Urinary bladder (tissue), 4 donors: ENCODE measurements at places on chromosomes 5 and 9. TPM values are rescaled to one million over a fixed set of nuclear protein-coding genes. Genes with fewer than 3 reads are reported as not detected.

DNA sequence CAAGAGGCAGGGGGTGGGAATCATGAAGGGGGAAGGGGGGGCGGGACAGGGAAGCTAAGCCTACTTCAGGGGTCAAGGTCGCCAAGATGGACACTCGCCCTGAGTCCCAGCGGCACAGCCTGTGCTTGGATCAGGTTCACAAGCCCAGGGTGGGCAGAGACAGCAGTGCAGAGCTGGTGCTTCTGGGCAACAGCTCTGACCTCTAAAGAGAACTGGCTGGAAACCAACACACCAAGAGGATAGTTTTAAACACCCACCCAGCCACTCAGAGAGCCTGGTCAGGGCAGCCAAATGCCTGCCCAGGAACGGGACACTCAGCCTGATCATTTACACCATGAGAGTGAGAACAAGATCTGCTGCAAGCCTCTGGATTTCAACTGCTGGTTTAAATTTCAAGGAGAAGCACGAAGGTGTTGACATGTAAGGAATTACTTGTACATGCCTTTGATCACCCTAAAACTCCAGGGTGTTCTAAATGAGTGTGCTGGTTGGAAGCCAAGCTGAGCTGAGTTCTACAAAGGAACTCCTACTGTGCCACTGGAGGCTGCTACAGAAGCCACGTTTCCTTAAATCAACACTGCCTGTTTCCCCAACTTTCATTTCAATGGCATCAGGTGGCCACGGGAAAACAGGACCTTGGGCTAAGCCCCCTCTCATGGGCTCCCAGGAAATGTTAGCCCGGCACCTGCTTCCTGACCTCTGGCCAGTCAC lies 91.5 kb downstream of the TTLL11 start:
- no peak for DNase-seq

DNA sequence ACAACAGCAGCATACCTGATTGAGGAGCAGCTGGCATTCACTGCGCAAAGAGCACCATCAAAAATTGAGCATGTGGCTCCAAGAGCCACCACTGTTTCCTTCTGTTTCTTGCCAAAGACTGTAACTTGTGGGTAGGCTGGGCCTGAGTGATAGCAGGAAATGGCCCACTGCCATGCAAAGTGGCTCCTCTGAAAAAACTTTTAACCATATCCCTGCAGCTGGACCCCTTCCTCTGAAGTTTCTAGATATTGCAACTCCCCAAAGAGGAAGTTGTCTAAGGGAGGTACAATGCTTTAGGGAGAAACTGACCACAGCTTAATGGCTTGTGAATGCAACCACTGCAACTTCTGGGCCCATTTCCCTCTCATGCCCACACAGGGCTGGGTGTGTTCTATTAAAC lies 355.4 kb upstream of the PDE4D start:
- DNase-seq, result no peak

DNA sequence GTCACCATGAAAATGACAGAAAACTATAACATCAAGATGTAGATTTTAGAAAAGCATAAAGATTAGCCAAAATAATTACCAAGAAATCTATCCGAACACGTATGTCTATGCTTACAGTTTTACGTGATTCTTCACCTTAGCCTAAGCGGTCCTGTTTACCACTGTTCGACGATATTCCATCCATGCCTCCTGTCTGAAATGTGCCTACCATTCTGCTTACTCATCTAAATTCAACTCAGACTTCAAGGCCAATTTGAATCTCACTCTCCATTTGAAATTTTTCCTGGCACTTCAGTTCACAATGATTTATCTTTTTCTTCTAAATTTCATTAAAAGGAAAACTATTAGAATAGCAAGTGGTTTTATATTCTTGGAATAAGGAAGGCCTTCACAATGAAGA lies 15.4 kb downstream of the ZDHHC21 start:
- no peak for DNase-seq

DNA sequence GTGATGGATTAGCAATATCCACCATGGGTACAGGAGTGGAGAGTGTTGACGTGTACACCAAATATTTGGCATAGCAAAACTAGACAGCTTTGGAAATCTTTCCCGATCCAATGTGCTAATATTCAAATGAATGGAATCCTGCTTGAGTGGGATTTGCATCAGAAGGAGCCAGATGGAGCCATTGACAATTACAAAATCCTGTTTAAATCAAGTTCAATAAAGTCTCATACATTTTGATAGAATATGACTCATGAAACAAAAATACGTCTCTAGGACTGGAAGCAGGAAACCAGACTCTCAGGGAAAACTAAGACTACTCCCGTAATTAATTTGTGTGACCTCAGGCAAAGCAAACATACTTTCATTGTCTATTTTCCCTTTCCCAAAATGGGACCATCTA lies 13.0 kb downstream of the TNC start:
- no peak for DNase-seq

GRCh38 chr9:71895117-71895516 lies 15.9 kb downstream of the ABHD17B start:
- no peak for DNase-seq

DNA sequence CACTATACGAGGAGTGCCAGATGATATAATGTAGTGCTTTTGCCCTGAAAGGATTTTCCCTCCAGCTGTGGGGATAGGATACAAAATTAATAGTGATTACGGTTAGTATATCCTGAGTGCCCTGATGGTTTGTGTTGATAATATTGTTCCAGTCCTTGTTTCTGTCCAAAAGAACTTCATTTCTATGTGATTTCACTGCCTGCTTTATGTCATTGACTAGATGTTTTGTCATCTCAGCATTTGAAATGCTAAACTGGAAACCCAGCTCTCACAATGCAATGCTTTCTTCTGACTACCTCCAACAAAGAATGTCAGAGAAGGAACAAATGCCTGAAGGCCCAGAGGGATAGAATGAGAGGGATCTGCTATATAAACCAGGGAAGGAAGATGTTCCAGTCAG lies 177.8 kb downstream of the NIPBL start:
- DNase-seq, result no peak

DNA sequence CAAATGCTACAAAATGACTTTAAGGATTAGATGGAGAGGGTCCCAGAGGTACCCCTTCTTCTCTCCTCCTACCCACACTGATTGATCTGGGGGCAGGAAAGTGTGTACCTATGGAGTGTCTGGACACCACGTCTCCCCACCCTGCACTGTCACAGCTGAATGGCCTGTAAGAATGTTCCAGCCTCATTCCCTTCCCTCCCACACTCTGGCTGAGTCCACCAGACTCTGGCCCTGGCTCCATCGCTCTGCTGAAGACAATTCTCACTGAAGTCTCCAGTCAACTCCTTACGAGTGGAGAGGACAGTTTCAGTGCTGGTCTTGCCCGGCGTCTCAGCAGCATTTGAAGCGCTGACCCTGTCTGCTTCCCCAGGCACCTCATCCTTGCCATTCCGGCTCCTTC lies 105.8 kb downstream of the TTLL11 start:
- no peak for DNase-seq

GRCh38 chr9:137201205-137201868 lies 796 bp upstream of the TPRN start:
- no peak for DNase-seq

Gene NEURL1B
- total RNA-seq, result 52.4 TPM

Gene TMC1
- 1.9 TPM for total RNA-seq

- DNase-seq, result no peak
Observed at GRCh38 chr5:105931881-105932421, 1738.8 kb downstream of the EFNA5 start.

DNA sequence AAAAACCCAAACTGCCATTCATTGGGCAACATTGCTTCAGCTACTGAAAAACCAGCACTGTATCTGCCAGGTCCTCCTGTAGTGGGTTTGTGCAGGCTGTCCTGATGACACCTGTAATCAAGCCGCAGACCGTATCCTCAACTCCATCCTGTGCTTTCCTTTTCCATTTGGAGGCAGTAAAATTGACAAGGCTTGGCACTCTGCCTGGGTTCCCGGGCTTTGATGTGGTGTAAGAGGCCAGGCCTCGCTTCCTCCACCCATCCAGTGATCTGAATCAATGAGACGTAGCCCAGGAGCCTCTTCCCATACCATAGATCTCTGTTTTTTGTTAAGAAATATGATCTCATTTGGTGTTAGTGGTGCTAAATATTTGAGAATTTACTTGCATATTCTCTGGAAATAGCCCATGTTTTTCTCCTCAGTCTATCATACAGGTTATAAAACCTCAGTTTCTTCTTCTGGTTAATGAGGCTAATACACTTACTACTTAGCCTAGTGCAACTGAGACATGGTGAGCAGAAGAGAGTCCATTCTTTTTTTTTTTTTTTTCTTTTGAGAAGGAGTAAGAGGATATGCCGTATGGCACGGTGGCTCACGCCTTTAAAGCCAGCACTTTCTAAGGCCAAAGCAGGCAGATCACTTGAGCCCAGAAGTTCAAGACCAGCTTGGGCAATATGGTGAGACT lies 34.8 kb downstream of the LSM11 start:
- DNase-seq, result no peak

Gene IL5
- total RNA-seq, result not detected

DNA sequence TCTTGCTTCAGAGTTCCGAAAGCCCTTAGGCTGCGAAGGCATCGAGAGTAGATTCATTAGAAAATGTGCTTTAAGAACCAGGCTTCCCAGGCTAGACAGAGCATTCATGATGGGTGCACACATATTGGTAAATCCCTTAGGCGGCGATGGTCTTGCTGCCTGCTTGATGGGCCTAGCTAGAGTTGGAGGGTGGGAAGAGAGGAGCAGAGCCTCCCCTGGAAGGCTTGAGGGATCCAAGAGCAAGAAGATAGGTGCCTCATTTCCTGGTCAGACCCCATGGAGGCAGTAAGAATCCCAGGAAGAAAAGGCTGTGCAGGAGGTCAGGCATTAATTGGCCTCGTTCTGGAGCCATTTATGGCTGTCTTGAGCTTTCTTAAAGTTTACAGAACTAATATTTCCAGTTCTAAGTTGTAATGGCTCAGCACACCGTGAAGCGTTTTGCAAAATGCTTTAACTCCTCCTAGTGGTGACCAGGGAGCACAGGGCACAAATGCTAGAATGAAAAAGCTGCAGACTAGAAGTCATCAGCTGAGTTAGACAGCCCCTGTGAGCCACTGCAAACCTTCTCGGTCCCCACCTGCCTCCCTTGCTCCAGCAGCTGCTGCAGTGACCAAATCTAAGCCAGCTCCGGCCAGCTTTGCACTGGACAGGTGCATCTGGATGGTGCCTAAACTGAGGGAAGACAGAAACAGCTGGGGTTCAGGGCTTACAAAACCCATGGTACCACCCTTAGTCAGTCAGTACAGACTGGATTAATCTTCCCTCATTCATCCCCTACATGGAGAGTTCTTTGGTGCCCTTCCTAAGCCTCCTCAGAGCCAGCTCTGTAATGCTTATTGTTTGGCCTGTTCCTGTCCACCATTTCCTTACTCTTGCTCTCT lies 14.7 kb downstream of the SLC45A2 start:
- DNase-seq, result no peak

Gene LCN9
- total RNA-seq, result not detected

GRCh38 chr9:136655536-136656182 lies 7.1 kb upstream of the EGFL7 start:
- no peak for DNase-seq

GRCh38 chr9:21682981-21683380 lies 119.5 kb upstream of the MTAP start:
- DNase-seq, result no peak

DNA sequence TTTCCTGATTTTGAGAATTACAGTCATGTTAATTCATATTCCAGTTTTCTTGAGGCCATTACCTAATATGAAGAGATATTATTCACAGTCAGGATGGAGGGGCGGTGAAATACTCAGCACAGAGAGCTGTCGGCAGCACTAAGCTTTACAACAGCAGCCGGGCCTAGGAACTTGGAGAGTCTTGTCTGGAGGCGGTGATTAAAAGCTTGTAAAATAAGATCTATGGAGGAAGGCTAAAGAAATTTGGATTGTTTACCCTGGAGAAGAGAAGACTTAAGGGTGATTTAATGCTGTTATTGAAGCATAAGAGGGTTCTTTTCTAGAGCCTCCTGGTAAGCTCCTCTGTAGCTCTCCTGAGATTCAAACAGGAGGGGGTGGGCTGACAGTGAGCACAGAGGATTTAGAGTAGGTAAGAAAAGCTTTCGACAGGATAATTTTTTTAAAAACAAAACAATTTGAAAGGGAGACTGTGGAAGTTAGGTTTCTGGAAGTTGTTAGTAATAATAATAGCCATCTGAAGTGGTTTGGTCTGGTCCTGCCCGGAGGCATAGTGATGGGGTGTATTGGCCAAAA lies 406.3 kb upstream of the ADAMTSL1 start:
- DNase-seq, result no peak

Gene PLPP7
- 4.1 TPM for total RNA-seq

Gene RNF130
- total RNA-seq, result 69.2 TPM

DNA sequence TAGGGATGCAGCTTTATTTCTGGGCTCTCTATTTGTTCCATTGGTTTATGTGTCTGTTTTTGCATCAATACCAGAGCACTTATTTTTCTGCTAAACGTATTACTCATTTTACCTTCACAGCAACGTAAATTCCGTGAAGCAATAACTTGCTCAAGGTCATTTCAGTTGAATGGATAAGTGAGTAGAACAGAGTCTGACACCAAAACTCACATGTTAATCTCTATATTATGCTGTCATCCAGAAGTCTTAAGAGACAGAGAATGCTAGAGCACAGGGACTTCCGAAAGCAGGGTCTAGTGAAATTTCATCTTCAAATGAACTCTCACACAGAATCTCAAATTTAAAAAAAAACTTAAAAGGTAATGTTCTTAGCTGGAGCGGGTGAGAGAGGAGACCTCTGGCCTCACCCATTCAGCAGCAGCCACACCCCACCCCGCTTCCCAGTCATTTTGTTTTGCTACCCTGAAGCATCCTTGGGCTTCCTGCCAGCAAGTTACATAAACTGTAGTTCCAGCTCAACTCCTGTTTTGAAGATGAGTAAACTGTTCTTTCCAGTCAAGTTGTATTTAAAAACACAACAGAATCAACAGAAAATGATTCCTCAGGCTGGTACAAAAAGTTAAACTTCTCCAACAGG lies 69.3 kb downstream of the TRIM36 start:
- no peak for DNase-seq

DNA sequence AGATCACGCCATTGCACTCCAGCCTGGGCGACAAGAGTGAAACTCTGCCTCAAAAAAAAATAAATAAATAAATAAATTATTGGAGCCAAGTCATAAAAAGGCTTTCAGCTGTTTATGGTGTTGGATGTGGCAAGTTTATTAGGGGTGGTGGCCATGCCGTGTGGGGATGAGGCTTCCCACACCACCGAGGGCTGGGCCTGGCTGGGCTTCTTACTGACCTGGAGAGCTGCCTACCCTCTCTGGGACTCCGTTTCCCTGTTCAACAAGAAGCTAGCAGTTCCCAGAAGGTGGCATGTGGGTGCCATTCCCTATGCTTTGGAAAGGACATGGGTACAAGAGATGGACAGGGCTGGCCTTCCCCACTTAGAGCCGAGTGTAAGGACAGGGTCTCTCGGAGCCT lies 22.6 kb downstream of the GPRIN1 start:
- DNase-seq, result no peak

- no peak for DNase-seq
Observed at GRCh38 chr9:22374051-22374450, 72.6 kb upstream of the DMRTA1 start.

DNA sequence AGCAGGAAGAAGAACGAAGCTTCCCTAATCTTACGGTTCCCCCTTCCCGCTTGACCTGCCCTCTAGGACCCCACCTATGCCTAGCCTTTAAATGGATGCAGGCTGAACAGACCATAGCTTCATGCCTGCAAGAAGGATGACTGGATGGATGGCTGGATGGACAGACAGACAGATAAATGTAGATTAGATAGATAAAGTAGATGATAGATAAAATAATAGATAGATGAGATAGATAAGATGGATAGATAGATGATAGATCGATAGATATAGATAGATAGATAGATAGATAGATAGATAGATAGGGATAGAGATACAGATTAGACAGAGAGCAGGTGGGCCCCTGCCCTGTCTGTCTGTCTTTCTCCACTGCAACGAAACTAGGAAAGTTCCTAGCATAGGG lies 72.0 kb downstream of the GPR21 start:
- no peak for DNase-seq
